Fibroblast of the conjunctiva (primary cell): ENCODE measurements at places on chromosomes 16 and 17.

DNA sequence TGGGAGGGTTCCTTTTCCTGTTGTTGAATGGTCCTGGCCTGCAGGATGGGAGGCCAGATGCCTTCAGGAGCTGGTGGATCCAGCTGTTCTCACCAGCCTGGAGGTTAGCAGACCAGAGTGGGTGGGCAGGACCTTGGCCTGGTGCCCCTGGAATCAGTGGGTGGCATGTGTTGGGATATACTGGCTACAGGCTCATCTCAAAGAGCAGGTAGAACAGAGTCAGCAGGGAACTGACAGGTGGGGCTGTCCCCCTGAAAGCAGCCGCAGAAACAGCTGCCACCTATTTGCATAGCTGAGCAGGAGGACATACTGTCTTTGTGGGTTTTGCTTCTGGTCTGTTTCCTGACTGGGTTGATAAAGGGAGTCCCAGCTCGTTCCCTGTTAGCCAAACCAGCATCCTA, 144.1 kb downstream of the RAB11FIP4 start:
- no peak for DNase-seq

GRCh38 chr17:30524847-30525246, 47.6 kb downstream of the GOSR1 start:
- no peak for DNase-seq

DNA sequence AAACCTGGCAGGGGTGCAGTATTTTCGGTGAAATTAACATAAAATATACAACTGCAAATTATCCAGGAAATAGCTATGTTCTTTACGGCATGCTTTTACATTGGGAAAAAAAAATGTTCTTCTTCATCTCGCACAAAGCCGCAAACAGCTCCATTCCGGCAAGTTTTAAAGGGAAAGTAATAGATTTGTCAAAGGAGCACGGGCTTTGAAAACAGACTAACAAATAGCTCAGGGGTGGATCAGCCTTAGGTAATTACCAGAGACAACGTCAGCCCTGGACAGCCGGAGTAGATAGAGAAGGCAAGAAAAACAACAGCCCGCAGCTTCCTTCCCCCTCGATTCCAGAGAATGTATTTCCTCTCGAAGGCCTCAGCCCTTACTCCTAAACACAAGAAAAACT, 222.5 kb downstream of the C16orf78 start:
- DNase-seq = peak; percentile 10

DNA sequence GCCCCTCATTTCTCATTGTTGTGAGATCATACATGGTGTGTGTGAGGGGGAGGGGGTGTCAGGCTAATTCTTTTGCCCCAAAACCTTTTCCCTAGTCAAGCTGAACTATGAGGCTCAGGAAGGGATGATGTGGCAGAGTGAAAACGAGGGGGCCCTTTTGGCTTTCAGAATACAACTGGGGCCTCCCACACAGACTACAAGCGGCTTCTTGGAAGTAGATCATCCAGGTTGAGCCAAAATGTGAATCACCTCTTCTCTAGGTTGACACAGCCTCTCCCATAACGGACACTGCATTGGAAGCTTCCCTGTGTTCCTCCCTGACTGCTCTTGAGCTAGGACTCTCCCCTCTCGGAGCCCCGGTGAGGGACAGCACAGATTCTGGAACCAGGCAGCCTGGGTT, 2.3 kb upstream of the ALKBH5 start:
- DNase-seq = no peak

DNA sequence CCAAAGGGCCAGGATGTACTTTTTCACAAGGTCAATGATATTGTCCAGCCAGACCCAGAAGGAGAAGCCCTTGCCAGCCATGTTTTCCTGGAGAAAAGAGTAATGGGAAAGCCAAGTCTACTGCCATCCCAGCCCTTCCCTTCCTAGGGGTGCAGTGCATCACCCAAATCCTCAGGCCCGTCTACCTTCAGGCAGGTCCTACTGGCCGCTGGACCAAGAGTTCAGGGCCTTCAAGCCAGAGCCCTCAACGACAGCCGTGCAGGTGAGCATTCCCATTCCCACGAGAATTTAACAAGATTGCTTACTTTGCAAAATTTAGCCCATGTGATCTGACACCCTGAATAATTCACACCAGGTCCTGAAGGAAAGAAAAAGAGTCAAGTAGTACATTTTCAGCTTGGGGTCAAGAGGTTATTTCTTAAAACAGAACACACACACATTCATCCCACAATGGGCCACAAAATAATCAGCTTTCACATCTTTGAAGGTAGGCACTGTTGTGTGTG, 35.0 kb downstream of the STAT5A start:
- DNase-seq = no peak

DNA sequence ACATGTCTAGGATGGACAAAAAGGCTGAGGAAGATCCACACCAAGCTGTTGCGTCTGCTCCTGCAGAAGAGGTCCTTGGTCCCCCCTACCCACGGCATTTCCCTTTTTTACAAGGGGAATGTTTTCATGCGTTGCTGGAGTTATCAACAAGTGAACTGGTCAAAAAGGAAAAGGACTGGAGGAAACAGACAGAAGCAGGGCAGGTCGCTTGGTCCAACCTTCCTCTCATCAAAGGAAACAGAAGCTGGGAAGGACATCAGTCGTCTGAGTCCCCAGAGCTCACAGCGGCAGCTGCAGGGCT, 26.1 kb downstream of the PIEZO1 start:
- no peak for DNase-seq

GRCh38 chr17:29331075-29331707, 37.2 kb upstream of the NUFIP2 start:
- no peak for DNase-seq

DNA sequence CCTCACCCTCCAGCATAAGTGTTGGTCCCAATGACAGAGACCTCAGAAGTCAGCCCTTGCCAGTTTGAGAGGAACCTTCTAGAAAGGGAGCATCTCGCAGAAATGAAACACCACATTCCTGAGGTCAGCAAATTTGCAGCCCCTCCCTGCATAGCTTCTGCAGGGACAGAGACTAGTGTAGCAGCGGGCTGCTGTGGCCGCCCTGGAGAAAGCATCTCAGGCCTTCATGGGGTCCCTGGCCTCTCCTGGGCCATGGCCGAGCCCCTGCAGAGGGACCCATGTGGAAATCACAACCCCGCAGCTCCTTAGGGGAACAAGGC, 11.4 kb downstream of the HS3ST6 start:
- no peak for DNase-seq

- DNase-seq = no peak
Measured at GRCh38 chr17:13939222-13939621, 130.1 kb upstream of the COX10 start.

DNA sequence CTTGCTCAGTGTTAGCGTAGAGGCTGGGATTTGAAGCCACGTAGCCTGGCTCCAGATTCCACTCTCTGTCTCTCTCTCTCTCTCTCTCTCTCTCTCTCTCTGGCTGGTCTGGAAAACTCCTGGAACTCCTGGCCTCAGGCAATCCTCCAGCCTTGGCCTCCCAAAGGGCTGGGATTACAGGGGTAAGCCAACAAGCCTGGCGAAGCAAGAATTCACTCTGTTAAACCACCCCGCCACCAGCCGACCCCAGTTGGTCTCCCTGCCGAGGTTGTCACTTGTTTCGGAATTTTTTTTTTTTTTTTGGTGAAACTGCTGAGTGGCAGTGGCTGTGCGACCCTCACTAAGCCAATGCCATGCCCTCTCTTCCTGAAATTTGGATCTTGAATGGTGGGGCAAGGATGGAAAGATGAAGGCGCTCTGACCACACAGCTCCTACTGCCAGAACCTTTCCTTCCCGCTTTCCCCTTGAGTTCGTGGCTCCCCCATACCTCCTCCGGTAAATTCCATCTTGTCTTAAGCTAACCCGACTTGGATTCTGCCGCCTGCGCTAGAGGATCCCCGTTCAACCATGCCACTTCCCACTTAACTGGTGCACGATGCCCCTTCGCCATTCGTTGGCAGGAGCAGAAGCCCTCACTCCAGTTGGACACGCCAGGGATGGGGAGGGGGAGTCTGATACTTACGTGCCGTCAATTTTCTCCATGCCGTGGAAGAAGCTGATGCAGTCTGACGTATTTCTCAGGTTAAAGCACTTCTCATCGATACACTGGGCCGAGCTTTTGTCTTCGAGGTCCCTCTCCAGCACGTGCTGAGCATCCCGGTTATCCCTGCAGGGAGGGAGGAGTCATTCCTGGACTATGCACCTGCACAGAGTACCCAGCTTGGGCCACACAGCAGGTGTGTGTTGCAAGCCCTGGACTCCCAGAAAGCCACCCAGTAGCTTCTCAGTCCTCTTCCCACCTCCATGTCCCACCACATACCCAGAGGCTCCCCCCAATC, 13.1 kb downstream of the TEKT5 start:
- DNase-seq = no peak

- DNase-seq = peak; percentile 65
Measured at GRCh38 chr16:15682105-15682570, 32.1 kb downstream of the NDE1 start.

DNA sequence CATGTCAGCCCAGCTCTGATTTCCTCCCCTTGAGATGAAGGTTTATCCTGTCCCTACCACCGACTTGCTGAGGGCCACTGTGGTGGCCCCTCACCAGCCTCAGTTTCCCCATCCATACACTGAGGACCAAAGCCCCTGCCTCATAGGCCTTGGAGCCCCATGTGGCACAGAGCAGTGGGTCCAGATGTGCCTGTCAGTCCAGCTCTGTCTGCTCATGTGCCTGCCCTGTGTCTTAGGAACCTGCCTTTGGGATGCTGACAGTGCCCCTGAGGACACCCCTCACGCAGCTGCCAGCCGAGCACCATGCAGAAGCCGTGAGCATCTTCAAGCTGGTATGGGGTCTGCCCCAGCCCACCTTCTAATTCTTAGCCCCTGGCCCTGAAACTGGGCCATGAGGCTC, 35.7 kb downstream of the MYO15A start:
- no peak for DNase-seq

GRCh38 chr17:44067545-44067940, 1.1 kb upstream of the LSM12 start:
- DNase-seq = no peak

DNA sequence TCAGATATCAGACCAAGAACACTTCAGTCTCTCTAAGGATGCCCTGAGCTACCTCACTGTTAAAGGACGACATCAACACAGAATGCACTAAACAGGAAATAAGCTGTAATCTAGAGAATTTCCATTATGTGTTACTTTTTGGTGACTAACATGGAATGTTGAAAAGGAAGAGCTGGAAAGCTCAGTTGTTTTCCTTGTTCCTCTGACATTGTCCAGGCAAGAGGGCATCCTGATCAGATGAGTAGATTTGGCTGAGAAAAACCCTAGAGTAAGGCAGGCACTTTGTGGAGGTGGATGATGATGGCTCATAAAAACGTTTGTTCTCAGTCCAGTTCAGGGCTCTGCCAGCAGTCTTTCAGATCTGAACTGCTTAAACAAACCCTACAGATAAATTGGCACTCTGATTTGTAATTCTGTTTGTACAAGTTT, 34.0 kb downstream of the DGKE start:
- DNase-seq = no peak

DNA sequence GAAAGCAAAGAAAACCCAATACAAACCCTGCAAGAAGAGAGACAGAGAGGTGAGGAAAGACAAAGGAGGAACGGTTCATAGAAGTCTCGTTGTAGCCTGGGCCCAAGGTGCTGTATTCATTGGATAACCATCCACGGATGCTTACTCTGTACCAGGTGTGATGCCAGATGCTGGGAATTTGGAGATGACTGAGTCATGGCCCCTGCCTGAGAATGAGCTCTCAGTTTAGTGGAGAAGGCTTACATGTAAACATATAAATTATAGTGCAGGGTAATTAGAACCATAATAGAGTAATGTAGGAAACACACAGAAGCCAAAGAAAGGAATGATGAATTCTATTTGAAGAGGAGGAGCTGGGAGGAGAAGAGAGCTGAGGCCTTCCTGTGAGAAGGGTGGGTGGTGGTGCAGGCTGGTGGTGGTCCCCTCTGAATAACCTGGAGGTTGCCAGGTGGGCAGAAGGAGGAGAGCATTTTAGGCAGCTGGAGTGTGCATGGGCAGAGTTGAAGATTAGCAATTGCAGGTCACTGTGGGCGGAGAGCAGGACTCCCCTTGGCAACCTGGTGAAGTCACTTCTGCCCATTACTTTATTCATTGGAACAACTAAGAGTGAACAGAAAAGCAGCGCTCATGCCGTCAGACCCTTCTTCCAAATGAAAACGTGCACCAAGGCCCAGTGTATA, 7.7 kb upstream of the ZG16 start:
- no peak for DNase-seq

DNA sequence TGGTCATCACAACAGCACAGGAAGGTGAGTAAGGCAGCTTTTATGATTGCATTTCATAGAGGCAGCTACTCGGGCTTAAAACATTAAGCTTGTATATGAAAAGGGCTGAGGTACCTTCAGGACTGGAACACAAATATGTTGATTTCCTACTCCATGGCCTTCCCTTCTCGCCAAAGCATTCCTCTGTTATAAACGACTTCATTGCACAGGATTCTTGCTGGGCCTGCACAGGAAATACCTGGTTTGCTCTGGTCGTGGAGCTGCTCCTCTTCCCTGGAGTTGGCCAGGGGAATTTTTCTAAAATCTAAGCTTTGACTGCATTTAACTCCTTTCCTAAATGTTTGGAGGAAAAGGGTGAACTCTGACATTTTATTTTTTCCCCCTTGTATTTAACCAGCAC, 49.0 kb downstream of the CHD9 start:
- DNase-seq = no peak

DNA sequence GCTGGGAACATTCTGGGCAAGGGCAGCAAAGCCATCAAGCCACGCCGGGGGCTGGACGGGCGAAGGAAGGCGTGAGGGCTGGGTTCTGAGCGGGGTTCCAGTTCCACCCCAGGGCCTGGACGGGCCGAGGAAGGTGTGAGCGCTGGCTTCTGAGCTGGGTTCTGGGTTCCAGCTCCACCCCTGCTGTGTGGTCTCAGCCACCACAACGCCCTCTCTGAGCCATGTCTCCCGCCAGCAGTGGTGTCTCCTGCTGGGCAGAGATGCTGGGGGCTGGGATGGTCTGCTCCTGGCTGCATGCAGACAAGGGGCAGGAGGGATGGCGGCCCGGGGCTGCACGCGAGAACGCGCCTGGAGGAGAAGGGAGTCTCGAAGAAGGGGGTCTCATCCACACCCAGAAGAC, 3.9 kb upstream of the CPNE7 start:
- no peak for DNase-seq

GRCh38 chr17:67018471-67019434, 25.6 kb upstream of the CACNG1 start:
- DNase-seq = no peak

- peak; percentile 88 for DNase-seq
Measured at GRCh38 chr17:10127819-10128425, 70.5 kb downstream of the GAS7 start.

DNA sequence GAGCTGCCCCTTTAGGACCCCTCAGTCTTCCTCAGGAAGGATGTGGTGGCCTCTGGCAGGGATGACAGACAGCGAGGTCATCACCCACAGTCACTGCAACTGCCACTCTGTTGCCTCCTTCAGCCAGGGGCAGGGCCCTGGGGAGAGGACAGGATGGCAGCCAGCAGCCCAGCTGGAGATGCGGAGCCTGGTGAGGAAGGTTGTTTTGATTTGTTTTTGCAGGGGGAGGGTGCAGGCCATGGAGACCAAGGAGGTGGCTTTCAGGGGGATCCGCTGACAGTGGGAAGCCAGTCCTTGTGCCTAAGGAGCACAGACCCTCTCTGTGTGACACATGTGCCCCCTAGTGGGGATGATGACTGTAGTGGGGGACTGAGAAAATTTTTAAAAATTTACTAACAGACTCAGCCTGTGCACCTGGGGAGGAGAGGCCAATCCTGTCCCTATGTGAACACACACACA, 7.4 kb downstream of the PRCD start:
- peak; percentile 64 for DNase-seq

- DNase-seq = no peak
Measured at GRCh38 chr17:65902155-65902554, 289.8 kb downstream of the CEP112 start.
